Fibroblast of mammary gland (primary cell): ENCODE measurements at places on chromosomes 5 and 9.
A peak's percentile ranks its signal among the peaks of the same experiment; 100 is the strongest.

DNA sequence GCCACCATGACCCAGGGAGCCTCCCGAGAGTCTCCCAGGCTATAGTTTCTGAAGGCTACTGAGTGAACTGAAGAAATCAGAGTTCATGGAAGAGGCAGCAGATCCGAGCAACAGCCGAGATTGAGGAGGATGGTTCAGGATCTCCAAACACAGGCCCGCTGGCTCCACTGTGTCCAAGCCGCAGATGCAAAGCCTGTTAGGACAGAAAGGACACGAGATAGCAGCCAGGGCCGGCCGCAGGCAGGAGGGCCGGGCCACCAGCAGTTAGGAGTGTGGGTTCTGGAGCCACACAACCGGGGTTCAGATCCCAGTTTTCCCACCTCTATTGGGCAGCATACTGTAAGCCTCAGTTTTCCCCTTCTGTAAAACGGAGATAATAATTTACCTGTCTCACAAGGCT is 27.7 kb downstream of the NEK6 start:
- DNase-seq, result no peak

- DNase-seq, result no peak
These were observed 185.9 kb downstream of the SEMA6A start for GRCh38 chr5:116388564-116389258.

- peak; percentile 31 for DNase-seq
These were observed 123.5 kb upstream of the CD180 start for GRCh38 chr5:67319935-67320725.

- no peak for DNase-seq
These were observed 387.0 kb upstream of the RFX3 start for GRCh38 chr9:3912817-3913216.

DNA sequence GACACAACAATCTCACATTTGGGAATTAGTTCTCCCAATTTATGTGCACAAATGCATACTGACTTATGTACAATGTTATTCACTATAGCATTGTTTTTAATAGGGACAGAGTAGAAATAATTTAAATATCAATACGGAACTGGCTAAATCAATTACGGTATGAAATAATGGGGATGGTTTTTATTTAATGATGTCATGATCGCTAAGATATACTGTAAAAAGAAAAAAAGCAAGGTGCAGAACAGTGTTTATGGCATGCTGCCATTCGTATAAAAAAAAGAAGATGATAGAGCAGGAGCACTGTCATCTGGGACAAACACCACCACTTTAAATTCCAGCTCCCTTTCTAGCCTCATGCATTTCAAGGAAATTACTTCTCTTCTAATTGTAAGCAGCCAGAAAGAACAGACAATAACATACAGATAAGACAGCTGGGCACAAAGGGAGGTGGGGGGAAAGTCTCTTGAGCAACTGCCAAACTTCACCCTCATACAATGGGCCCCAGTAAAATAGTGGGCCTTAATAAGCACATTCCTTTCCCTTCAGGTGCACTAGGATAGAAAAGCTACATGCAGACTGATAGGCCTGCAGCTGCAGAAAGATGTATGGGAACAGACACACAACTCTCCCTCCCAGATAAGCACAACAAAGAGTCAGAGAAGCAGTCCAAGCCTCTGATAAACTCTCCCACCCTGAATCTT is 8.4 kb downstream of the SREK1IP1 start:
- DNase-seq, result no peak

- peak; percentile 39 for DNase-seq
These were observed 56.3 kb upstream of the EXOC3 start for GRCh38 chr5:386432-387341.
